ENCODE measurements at places on chromosomes 3 and 15. TPM values are rescaled to one million over a fixed set of nuclear protein-coding genes. Genes with fewer than 3 reads are reported as not detected.

The CLRN1 gene
- 0.93 TPM for total RNA-seq

The SCAANT1 gene
- total RNA-seq: not detected

The ZNF80 gene
- not detected for total RNA-seq

The PPM1L gene
- total RNA-seq: 26.4 TPM

The AADACL2 gene
- not detected for total RNA-seq

The APBA2 gene
- 24.7 TPM for total RNA-seq

The MUC20 gene
- not detected for total RNA-seq

GRCh38 chr3:39255503-39256325, 24.1 kb downstream of the CX3CR1 start:
- no peak for DNase-seq

DNA sequence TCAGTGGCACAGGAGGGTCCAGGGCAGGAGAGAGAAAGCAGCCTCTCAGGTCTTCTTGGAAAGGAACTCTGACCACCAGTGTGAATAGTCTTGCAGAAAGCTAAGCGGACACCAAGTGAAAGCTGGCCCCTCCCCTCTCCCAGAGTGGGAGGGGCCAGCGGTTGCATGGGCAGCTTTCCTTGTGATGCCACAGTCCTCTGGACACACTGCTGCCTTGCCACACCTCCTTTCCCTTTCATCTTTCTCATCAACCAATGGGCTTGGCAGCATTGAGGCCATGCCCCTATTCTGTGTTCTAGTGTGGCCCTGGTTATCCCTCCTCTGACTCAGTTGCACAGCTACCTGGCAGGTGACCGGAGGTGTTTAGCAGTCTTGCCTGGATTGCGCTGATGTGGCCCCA, 49.7 kb upstream of the GOLGA6B start:
- DNase-seq: peak; percentile 83

DNA sequence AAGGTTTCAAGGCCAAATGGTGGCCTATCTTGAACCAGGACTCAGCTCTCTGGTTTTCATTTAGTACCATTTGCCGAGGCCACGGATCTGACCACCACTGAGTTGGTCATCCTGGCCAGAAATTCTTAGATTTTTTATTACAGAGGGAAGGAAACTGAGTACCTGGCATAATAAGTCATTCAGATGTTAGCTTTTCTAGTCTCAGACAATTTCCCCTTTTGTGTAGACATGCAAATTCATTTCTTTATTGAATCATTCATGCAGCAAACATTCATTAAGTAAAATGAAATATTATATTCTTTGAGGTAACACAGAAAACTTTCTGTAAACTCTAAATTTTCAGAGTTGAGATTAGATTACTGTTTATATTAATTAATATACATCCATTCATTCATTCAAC, 223.7 kb downstream of the PDCD6IP start:
- no peak for DNase-seq

GRCh38 chr3:180359061-180359952, 242.7 kb upstream of the TTC14 start:
- DNase-seq: no peak

DNA sequence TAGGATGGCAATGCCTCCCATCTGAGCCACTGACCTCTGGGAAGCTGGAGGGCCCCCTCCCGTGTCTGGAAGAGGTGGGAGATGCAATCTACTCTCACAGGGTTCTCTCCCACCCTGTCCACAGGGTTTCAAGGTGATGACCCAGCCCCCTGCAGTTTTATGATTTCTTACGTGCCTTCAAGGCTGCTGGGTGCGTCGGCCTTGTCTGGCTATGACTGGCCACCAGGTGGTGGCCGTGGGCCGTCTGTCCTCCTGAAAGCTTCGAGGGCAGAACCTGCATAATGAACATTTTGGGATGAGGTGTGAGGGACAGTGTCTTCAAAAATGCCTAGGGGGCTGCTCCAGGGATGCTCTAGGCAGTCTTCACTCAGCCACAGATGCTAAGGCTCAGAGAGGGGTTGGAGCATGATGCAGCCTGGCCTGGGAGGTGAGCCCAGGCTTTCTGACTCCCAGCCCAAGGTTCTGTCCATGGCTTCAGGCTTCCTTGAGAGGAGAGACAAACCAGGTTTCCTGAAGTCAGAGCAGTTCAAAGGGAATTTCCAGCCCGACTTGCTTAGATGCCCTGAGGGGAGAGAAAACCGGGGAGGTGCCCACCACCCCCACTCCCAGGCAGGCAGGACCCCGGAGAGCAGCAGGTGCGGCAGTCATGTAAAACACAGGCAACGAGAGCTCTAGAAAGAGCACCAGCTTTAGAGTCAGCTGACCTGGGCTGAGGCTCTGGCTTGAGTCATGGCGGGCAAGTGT, 18.7 kb downstream of the ISG20 start:
- peak; percentile 76 for DNase-seq

GRCh38 chr3:94862703-94863102, 799.8 kb downstream of the NSUN3 start:
- peak; percentile 63 for DNase-seq

GRCh38 chr15:93203036-93203435, 114.0 kb upstream of the RGMA start:
- no peak for DNase-seq

- DNase-seq: no peak
Measured at GRCh38 chr15:63513271-63513670, 8.9 kb downstream of the USP3 start.

DNA sequence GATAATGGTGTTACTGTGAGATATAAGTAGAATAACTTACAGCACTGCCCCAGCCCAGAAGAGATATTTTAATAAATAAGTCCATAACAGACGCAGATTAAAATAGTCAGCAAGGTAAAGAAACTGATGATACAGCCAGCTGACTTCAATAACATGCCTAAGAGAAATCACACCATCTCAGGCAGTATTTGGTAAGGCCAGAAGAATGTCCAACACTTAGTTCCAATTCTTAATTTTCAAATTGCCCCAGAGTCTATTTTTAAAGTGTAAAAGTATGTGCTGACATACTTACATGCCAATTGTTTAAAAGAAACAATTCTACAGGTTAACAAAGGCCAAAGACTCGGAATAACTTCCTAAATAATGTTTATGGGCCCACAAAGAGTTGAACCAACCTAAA, 1.6 kb downstream of the GNB4 start:
- no peak for DNase-seq

Measured in GM23338 (cell line).